CD4-positive, alpha-beta T cell treated with Interleukin-12 subunit alpha and Interleukin-12 subunit beta, for 1 hour (primary cell): ENCODE measurements at places on chromosomes 12 and 14.

GRCh38 chr14:94020267-94020666 lies 5.9 kb upstream of the OTUB2 start:
- DNase-seq = no peak

- no peak for DNase-seq
Observed at GRCh38 chr12:19801941-19802340, 362.6 kb downstream of the AEBP2 start.

GRCh38 chr12:123580772-123581171 lies 3.6 kb upstream of the TMED2 start:
- DNase-seq = no peak

DNA sequence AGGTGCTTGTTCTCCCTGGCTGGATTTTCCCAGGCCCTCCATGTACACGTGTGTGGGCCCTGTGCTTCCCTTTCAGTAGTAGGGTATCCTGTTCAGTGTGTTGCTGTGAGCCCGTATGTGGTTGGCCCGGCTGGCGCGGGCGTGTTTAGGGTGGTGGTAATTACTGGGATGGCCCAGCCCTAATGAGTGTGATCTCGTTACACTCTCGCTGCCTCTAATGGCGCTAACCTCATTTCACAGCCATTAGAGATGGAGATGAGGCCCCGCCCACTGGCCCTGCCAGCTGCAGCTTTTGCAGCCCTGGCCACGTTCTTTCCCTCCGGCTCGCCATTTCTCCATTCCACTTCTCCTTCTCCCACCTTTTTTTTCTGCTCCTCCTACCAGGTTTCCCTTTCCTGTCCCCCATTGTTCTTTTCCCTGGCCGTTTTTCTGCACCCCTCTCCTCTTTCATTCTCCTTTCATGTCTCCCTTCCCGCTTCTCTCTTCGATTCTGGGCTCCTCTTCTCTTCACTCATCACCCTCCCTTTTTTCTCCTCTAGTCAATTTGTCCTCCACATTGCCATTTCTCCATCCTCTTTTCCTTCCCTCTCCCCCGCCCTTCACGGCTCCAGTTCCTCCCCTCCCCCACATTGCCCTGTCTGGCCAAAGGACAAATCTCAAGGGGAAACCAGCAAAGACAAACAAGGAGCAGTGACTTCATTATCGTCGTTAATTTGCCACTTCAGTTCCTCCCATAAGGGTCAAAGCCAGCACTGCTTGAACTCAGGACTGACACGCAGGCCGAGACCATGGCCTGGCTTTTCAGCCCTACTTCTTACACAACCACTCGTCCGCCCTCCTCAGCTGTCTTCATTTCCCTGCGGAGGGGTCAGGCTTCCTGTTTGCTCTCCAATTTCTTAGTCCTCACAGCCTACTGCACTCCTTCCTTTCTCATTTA lies 6.8 kb downstream of the ZFHX2 start:
- DNase-seq = no peak

DNA sequence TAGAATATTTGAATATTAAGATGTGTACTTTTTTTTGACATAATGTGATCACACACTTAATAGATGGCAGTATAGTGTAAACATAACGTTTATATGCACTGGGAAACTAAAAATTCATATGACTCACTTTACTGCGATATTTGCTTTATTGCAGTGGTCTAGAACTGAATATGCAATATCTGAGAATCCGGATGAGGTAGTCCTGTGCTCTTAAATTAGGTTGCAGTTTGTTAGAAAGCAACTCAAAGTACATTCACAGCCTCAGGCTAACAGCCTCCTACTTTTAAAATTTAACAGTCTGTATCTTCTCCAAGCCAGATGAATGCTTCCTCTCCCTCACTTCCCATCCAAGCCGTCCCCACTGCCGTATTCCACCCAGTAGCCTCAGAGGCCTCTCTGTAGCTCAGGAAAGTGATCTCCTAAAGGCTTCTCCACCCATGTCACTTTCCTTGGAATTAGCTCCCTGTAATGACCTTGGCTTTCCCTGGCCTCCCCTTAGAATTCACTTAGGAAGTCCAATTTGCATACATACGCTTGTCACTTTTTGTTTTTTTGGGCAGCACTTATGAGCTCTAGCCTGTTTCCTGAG lies 43.7 kb downstream of the TESPA1 start:
- no peak for DNase-seq

- DNase-seq = no peak
Observed at GRCh38 chr12:109329686-109330085, 18.0 kb upstream of the MYO1H start.

DNA sequence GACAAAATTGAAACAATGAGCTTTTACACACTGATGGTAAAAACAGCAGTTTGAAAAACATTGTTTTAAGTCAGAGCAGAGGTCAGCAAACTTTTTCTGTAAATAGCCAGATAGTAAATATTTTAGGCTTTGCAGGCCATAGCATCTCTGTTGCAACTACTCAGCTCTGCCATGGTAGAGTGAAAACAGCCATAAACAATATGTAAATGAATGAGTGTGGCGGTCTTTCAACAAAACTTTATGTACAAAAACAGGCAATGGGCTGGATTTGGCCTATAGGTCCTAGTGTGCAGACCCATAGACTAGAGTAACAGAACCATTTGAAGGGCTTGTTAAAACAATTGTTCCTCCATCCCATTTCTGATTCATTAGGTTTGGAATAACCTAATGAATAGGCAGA lies 114.8 kb downstream of the TGFB3 start:
- no peak for DNase-seq
